ENCODE measurements at places on chromosomes 2 and 18.

DNA sequence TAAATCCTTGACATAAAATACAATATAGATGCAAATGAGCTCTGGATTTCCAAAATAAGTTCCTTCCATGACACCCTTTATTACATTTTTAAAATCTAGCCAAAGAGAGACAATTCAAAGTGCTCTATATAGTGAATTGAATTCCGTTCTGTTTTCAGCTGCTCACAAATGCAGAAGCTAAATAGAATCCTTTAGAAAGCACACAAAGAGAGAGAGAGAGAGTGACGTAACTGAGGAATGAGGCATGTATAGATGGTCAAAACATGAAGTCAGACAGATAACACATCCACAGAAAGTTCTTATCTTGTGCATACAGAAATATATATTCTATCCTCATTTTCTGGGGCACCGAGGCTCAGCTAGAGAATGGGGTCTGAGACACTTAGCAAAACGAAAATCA lies 344.7 kb upstream of the NETO1 start:
- DNase-seq, result no peak

DNA sequence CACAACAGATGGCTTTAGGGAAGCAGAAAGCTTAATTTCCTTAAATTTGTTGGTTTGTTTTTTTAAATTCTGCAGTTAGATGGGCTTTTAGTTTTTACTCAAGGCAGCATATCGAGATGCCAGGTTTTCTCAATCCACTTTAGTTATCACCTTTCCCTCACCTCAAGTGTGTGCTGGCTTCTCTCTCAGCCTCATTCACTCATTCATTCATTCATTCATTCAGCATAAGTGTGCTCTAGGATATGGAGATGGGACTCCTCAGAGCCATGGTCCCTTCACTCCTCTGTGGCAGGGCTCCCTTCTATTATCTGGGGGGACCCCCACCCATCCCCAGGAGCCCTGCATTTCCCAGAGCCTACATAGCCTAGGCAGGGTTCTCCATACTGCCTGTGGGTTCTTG lies 19.0 kb downstream of the VIL1 start:
- no peak for DNase-seq

GRCh38 chr18:7272311-7273049 lies 41.6 kb downstream of the LRRC30 start:
- no peak for DNase-seq

- no peak for DNase-seq
Observed at GRCh38 chr2:85015653-85016360, 44.8 kb downstream of the KCMF1 start.

DNA sequence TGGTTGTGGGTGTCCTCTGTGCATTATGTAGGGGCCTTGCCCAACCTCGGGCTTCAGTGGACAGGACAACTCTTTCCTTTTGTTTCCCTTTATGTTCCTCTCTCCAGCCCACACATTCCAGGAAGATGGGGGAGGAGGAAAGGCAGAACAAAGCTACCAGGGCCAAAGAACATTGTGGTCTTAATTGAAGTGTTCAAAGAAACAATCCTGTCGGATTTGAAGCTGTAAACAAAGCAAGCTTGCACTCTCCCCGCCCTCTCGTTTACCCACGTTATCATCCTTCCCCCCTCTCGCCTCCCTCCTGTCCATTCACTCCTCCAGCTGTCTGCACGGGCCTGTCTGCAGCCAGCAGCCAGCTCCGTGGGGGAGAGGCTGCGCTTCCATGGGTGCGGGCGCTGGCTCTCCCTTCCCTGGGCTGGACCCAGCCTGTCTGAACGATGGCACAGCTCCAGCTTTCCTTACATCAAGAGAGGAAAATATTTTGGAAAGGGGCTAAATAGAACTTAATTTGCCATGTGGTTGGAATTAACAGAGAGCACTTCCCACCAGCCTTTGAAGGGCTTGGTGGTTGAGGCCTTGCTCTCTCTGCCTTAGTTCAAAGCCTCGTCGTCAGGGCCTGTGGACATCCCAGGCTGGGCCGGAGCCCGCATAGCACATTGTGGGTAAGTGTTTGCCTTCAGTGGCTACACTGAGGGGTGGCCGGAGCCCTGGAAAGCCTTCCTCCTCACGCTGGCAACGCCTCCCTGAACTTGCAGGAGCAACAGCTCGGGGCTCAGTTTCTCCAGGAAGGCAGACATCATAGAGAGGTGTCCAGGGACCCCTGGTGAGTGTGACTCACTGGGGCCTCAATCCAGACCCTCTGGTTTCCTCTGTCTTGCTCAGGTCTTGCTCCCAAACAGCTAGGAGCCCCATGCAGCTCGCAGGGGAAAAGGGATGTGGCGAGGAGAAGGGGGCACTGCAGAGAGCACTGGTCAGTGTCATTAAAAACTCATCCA lies 60.6 kb upstream of the HS6ST1 start:
- DNase-seq, result no peak

GRCh38 chr2:31983762-31984467 lies 26.9 kb downstream of the MEMO1 start:
- DNase-seq, result no peak

DNA sequence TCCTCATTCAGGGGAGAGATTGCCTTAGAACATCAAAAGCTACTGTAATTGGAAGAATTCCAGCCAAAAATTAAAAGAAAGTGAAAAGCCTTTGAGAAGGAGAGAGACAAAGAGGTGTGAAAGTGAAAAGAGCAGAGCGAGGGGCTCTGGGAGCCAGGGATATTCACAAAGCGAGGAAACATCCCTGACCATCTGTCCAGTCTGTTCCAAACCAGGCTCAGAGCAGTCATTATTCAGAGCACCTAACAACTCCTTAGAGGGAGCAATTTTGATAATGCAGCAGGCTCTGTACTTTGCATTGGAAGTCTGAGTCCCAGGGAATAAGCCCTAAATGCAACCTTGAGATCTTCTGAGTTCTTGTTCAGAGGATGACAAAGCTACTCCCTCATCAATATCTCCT lies 119.1 kb upstream of the LYPD1 start:
- no peak for DNase-seq

GRCh38 chr2:10654069-10654468 lies 35.7 kb downstream of the NOL10 start:
- peak; percentile 45 for DNase-seq

DNA sequence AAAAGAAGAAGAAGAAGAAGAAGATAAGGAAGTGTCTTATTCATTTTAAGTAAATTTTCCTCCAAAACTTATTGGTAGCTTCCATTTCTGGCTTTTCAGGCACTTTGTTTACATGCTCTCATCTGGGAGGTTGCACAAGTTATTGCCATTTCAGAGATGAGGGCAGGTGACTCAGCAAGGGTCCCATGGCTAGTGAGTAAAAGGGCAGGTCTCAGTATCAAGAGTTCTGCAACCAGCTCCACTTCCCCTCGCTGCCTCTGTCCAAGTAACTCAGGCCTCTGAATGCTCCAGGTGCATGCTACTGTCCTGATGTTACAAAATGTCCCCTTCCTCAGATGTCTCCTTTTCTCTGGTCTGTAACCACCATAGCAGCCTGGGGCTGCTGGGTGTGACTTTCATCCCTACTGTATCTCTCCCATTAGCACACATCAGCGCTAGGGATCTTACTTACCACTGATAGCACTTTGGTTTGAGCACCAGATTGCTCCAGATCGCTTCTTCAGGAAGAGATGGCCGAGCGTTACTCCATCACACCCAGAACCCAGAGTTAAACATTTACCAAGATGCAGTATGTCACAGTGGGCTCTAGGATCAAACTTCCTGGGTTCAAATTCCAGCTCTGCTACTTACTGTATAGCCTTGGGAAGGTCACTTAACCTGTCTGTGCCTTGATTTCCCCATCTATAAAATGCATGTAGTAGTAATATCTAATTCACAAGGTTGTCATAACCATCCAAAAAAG lies 57.4 kb upstream of the LAPTM4A start:
- no peak for DNase-seq

GRCh38 chr2:226916669-226917068 lies 80.8 kb downstream of the RHBDD1 start:
- no peak for DNase-seq

DNA sequence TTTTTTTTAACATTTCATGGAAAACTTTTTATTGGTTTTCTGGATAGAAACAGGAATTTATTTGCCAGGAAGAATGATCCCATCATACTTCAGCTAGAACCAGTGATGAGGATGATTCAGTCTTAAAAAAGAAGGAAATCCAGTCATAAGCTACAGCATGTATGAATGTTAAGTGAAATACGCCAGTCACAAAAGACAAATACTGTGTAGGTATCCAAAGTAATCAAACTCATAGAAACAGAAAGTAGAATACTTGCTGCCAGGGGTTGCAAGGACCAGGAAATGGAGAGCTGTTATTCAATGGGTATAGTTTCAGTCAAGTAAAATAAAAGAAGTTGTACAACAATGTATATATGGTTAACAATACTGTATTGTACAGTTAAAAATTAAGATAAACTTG lies 21.3 kb downstream of the PSME4 start:
- no peak for DNase-seq

DNA sequence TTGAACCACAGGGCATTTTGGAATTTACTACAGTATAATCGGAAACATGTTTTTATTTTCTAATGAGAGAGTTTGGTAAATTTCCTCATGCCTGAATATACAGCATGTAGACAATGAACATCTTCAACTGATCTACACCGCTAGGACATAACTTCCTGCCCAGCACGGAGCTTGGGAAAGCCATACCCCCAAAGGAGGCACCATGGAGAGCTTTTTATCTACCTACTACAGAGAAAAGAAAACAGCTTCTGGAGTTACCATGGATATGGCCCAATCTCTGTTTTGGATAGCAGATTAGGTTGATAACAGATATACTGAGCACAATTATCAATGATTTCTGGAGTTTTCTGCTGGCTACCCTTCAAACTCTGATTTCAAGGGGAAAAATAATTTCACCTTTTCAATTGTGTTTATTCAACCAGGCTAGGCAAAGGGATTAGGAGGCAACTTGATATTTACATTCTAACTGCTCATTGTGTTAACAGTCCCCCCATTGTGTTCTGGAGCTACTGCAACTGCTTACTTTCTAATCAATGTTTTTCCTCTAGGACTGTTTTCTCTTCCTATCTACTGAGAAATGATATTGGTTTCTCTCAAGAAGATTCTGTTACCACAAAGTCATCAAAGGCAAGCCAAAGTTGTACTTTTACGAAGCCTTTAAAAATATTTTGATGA lies 123.0 kb upstream of the ARHGAP28 start:
- DNase-seq, result no peak

DNA sequence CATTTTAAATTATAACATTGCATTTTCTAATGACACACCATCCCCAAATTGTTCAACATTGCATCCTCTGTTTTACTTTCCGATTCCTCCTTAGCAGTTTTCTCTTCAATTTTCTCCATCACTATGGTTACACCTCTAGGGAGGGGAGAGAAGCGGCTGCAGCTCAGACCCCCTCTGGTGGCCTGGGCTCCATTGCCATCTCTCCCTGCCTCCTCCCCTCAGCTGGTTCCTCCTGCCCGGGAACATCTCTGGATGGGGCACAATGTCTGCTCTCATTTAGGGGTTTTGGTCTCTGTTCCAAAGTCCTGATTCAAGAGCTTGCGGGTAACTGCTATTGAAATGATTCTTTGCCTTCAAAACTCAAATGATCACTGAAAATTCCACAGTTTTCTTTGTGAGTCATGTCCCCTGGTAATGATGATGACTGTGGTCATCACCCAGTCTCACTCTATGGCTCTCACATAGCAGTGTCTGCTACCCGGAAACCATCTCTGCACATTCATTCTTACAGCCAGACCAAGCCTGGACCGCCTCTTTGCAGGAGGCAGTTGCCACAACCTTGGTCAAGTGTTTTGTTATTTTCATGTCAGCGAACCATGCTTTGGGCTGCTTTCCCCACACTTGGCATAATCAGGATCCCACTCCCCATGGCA lies 263.9 kb downstream of the ALPK2 start:
- DNase-seq, result no peak

GRCh38 chr2:71385012-71385411 lies 53.4 kb downstream of the ZNF638 start:
- DNase-seq, result no peak

DNA sequence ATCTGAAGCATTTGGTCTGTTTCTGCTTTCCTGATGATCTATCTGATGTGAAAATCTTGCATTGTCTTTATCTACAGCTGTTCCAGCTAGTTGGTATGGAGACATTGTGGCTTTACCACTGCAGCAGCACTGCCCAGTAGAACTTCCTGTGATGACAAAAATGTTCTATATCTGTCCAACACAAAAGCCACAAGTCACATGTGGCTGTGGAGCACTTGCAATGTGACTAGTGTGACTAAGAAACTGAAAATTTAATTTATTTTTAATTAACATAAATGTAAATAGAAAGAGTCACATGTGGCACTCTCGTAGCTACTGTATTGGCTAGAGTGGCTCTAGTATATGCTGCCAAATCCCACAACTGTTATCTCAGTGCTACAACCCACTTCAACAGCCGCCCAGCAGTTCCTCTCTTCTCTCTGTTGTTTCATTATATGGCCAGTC lies 425.7 kb downstream of the SETBP1 start:
- DNase-seq, result peak; percentile 3

DNA sequence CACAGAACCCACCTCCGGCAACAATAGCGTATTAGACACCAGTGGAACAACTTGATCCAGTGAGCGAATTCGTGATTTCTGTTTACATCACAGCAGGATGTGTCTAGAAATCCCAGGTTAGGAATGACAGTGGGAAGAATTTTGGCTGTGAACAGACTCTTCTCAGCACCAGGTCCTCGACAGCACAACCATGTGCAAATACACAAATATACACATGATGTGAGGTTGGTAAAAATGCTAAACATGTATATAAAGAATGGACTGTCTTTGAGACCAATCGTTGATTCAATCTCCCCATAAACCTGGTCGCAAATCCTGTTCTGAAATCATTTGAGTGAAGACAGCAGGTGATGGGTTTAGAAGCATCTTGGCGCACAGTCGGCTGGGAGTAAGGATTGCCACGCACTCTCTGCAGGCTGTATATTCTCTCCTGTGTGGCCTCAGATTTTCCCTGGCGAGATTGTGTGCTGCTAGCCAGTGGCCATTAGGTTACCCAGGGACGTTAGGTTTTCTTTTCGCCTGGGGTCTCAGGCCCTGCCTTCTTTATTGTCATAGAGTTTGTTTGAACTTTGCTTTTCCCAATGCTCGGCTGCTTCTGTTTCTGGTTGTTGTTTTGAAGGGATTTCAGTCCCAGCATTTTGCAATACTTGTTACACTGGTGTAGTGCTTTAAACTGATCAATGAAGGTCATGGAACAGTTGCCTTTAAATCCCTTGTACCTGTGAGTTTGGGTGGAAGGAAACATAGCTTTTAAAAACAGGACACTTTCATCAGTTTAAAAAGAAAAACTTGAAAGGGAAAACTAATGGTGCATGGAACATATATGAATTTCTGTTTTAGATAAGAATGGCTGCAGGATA lies 147.3 kb downstream of the ALPK2 start:
- DNase-seq, result no peak

- DNase-seq, result no peak
Observed at GRCh38 chr18:40882468-40882867, 1072.6 kb upstream of the PIK3C3 start.

All from stimulated activated CD4-positive, alpha-beta T cell treated with anti-CD3 and anti-CD28 coated beads, Interleukin-4, amount 100 ng/mL, for 4 hours (primary cell).